ENCODE measurements at places on chromosomes 5 and 9.

DNA sequence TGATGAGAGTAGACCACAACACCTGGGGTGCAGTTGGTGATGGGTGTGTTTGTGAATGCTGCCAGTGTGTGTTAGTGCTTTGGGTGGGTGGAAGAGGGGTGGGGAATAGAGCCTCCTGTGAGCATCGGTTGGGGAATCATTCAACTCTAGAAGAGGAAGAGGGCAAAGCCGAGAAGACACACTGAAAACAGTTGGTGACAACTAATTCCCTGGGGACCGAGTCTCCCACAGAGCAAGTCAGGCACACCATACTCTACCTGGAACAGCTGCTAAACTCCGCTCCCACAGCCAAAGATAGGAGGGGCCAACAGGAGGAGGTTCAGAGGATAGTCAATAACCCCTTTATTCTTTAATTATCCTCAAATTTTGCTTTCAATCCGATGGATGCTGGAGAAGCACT is 1.6 kb upstream of the ARHGEF39 start:
- no peak for DNase-seq

DNA sequence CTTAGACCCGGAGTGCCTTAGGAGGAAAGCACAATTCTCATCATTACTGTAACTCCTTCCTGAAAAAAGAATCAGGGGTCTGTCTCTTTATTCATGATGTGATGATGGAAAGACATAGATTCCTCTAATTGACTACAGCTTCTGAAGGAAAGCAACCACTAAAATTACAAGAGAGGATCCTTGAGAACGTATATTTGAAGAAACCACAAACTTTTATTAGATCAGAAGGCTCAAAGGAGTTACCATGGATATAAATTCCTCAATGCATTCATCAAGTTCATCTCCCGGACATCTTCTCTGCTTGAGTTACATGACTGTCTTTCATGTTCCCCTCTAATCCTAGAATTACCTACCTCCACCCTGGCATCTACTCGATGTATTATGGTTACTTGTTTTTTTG is 104.1 kb upstream of the PAPPA start:
- no peak for DNase-seq

- DNase-seq, result no peak
Measured at GRCh38 chr5:9358961-9359685, 186.8 kb downstream of the SEMA5A start.

GRCh38 chr5:110209401-110209800 is 517.1 kb downstream of the TMEM232 start:
- DNase-seq, result no peak

GRCh38 chr5:100777680-100778300 is 125.3 kb downstream of the ST8SIA4 start:
- DNase-seq, result peak; percentile 45

All from CD4-positive, alpha-beta T cell treated with Interleukin-6 for 4 hours (primary cell).